ENCODE measurements at places on chromosomes 12 and 14.

GRCh38 chr14:84961637-84962036, 568.3 kb upstream of the FLRT2 start:
- DNase-seq = no peak

DNA sequence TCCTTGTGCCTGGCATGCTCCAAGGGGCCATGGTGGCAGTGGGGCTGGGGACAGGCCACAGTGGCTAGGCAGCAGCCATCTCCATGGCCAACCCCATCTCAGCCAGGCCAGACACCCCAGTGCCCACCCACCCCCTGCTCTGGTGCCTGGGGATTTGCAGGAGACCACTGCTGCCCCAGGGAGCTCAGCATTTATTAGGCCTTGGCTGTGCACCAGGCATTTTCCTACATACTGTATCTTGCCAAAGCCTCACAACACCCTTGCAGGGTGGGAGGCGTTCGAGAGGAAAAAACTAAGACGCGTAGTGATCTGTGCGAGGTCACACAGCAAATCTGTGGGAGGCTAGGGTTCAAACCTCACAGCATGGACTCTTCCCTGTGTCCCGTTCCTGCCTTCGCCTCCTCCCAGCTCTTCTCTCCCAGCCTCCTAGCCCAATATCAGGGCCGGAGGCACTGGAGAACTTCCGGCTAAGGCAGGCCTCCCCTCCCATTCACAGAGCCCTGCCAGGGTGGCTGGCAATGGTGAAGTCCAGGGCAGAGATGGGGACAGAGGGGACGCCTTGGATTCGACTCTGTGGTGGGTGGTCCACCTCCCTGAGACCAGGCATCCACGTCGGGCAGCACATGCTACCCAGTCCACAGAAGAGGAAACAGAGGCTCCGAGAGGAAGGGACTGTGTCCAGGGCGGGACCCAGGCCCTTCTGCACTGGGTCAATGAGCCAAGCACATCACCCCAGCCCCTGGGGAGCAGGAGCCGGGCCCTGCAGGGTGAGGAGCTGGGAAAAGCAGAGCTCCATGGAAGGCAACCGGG, 57.4 kb downstream of the FAM222A start:
- no peak for DNase-seq

- no peak for DNase-seq
These were observed 27.3 kb downstream of the SFSWAP start for GRCh38 chr12:131738196-131738595.

- DNase-seq = no peak
These were observed 125.6 kb upstream of the NOS1 start for GRCh38 chr12:117486840-117487659.

GRCh38 chr14:71996610-71997009, 64.4 kb downstream of the RGS6 start:
- no peak for DNase-seq

GRCh38 chr12:21502164-21502496, 541 bp downstream of the GOLT1B start:
- DNase-seq = peak; percentile 10

DNA sequence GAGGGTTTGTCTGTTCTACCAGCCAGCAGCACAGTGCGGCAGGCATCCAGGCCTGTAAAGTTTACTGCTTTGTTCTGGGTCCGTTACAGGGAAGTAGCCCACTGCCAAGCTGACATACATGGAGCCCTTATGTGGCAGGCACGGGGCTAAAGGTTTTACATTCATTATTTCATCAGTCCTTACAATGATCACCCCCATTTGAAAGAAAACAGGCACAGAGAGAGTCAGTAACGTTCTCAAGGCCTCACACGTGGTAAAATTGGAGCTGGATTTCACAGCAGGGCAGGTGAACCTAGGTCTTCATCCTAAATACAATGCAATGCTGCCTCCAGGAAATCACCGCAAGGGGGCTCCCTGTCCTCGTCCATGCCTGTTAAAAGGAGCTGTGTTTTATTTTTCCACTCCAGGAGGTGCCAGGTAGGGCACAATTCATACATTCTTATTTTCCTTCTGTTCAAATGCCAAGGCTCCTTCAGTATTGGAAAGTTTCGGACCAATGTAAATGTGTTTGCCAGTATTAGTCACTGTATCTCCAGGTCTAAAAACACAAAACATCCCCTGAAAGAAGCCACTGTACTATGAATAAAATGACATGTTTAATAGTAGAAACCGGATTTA, 172.2 kb upstream of the GZMB start:
- peak; percentile 45 for DNase-seq

GRCh38 chr14:93716002-93716745, 72.1 kb downstream of the PRIMA1 start:
- DNase-seq = no peak

DNA sequence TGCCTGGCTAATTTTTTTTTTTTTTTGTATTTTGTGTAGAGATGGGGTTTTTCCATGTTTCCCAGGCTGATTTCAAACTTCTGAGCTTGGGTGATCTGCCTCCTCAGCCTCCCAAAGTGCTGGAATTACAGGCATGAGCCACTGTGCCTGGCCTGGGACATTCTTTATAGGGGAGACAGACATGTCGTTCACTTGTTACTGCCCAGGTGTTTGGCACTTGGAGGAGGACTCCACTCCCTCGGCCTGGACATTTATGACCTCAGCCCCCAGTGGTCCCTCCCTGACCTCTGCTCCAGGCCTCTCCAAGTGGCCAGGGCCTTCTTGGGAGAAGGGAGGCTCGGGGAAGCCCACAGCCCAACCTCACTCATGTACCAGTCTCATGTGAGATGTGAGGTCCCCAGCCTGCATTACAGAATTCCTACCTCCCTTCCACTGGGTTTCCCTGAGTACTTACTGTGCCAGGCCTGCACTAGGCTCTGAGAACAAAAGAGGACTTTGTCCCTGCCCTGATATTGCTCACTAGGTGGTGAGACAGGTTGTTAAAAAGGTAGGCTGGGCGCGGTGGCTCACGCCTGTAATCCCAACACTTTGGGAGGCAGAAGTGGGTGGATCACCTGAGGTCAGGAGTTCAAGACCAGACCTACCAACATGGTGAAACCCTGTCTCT, 9.7 kb upstream of the POP5 start:
- DNase-seq = no peak

GRCh38 chr12:10363914-10364814, 25.7 kb downstream of the KLRK1 start:
- DNase-seq = peak; percentile 67

GRCh38 chr14:95483309-95484165, 32.9 kb downstream of the SYNE3 start:
- no peak for DNase-seq

DNA sequence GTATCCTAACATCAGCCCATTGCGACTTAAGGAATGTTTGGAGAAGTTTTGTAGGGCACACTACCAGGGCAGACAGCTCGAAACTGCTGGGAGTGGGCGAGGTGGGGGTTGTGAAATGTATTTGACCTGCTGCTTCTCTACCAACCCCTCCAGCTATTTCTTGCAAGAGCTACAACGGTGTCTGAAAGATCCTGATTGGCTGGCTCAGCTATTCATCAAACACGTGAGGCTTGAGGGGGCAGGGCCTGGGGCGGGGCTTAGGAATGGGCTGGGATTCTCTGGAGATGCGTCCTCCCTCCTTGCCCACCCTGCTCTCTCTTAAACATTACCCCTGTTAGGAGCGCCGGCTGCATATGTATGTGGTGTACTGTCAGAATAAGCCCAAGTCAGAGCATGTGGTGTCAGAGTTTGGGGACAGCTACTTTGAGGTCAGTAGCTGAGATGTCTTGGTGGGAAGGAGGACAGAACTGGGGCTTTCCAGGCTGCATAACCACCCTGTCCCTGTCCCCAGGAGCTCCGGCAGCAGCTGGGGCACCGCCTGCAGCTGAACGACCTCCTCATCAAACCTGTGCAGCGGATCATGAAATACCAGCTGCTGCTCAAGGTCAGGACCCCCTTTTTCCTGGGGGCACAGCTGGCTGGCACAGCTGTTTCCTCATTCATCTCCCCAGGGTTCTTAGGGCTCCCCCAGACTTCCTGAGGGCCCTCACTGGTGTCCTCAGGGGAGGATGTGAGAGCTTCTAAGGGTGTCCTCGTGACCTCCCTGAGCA, 3.1 kb downstream of the ARHGEF25 start:
- DNase-seq = peak; percentile 90

DNA sequence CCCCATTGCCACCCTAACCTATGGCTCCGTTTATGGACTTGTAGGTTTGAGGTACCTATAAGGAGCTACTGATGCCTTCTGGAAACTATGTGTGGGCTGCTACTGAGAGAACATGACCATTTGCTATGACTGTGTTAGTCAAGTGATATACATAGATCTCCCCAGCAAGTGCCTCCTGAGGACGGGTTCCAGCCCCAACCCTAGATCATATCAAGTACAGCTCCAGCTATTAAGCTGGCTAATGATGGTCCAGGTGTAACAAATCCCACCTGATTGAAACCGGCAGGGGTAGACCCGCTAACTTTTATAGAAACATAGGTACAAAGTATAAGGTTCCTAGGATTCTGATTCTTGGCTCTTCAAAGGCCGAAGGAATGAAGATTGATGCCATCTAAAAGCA, 23.7 kb downstream of the NINJ2 start:
- peak; percentile 65 for DNase-seq
